Astrocyte (in vitro differentiated cells and primary cell): ENCODE measurements at places on chromosomes 7 and 10.

DNA sequence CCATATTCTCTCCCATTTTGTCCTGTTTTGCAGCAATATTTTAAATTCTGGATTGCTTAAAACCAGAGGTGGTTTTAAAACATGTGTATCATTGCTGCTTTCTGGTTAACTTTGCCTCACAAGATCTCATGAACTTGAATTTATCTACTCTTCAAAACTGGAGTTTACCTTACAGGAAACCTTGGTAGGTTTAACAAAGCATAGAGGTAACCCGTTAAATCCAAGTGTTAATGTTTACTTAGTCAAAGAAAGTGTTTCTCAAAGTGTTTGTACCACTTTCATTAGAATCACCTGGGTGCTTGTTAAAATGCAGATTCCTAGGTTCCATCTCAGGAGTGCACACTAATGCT, 44.0 kb upstream of the VDAC2 start:
- no peak for DNase-seq

- DNase-seq = no peak
Measured at GRCh38 chr10:11153245-11153644, 135.6 kb downstream of the CELF2 start.

DNA sequence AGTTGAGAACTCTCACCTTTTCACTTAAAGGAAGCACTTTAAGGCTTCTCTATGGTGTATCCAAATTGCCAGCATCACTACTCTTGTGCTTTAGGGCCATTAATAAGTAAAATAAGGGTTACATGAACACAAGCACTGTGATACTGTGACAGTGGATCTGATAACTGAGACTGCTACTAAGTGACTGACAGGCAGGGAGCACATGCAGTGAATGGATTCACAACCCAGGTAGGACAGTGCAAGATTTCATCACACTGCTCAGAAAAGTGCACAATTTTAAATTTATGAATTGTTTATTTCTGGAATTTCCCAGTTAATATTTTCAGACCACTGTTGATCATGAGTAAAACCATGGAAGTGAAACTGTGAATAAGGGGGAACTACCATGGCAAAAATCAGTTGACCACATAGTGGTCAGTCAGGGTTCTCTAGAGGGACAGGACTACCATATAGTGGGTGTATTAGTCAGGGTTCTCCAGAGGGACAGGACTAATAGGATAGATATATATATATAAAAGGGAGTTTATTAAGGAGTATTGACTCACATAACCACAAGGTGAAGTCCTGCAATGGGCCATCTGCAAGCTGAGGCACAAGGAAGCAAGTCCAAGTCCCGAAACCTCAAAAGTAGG, 20.9 kb upstream of the CYP51A1 start:
- no peak for DNase-seq

- DNase-seq = no peak
Measured at GRCh38 chr10:59688921-59689351, 20.7 kb downstream of the SLC16A9 start.

GRCh38 chr7:158244873-158245723, 342.5 kb downstream of the PTPRN2 start:
- no peak for DNase-seq
